NCI-H1105 treated with DMSO at 0.1 percent for 48 hours (cell line): ENCODE measurements at places on chromosomes 3 and 15.

GRCh38 chr15:31801152-31801551 is 229.2 kb upstream of the CHRNA7 start:
- DNase-seq, result no peak

GRCh38 chr3:81735334-81735733 is 26.1 kb downstream of the GBE1 start:
- no peak for DNase-seq

DNA sequence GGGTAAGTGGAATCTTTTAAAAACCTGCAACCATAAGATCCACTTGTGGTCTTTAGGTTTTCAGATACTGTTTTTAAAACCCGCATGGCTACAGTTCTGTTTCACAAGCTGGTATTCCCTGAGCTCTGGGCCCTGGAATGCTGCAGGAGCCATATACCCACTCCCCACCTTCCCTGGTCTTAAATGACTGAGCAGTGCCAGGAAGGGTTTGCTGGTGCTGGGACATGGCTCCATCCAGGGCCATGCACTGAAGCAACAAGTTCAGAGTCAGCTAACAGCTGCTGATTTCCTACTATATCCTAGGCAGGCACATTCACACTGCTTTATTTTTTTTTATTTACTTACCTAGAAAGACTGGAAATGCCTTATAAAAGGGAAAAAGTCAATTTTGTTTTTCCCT is 77.3 kb downstream of the HCN4 start:
- no peak for DNase-seq

GRCh38 chr3:69827127-69827526 is 87.9 kb downstream of the MITF start:
- no peak for DNase-seq

DNA sequence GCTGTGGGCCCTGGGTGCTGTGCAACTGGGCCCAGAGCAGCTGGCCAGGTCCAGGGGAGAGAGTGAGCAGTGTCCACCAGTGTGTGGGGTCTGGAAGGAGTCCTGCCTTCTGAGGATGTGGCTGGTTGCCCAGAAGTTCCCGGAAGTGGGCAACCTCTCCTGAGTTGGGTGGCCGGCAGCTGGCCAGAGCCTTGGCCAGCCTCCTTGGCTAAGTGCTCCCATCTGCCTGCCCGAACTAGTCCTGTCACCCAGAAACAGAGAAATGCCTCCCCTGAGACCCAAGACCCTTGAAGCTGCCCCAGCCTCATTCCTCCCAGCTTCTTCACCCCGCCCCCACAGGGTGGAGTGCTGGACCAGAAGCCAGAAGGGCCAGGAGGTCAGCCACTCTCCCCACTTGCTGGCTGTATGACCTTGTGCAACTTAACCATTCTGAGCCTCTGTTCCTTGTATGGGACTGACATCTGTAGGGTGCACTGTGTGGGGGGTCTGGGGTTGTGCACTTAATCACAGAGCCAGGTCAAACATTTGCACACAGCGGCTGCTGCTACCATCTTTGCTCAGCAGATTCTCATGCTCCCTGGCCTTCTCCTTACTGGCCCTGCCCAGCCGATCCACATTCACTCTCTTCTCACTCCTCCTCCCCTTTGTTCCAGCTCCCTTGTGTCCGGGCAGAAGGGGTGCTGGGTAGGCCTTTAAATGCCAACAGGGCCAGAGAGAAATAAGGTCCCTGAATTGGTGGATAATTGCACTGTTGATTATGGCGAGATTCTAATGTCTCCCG is 7.5 kb upstream of the ALAS1 start:
- no peak for DNase-seq
